Stromal cell of bone marrow (primary cell): ENCODE measurements at places on chromosomes 3 and 15.

GRCh38 chr15:76863693-76864092 lies 41.4 kb downstream of the SCAPER start:
- DNase-seq = no peak

DNA sequence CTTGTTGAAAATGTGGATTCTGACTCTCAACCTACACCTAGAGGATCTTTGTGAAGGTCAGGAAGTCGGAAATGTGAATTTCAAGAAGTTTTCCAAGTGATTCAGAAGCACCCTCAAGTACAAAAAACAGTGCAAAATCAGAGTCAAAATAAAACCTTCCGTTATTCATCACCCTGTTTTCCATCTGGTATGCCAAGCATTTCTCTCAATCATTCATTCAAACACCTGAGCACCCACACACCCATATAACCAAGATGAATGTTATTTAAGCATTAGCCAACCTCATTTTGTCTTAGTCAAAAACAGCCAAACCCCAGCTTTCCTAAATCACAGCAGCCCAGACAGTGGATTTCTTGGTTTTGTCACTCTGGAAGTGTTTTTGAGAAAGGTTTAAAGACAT lies 91.1 kb downstream of the OSBPL10 start:
- no peak for DNase-seq

GRCh38 chr3:107235193-107235927 lies 141.9 kb upstream of the CCDC54 start:
- no peak for DNase-seq

DNA sequence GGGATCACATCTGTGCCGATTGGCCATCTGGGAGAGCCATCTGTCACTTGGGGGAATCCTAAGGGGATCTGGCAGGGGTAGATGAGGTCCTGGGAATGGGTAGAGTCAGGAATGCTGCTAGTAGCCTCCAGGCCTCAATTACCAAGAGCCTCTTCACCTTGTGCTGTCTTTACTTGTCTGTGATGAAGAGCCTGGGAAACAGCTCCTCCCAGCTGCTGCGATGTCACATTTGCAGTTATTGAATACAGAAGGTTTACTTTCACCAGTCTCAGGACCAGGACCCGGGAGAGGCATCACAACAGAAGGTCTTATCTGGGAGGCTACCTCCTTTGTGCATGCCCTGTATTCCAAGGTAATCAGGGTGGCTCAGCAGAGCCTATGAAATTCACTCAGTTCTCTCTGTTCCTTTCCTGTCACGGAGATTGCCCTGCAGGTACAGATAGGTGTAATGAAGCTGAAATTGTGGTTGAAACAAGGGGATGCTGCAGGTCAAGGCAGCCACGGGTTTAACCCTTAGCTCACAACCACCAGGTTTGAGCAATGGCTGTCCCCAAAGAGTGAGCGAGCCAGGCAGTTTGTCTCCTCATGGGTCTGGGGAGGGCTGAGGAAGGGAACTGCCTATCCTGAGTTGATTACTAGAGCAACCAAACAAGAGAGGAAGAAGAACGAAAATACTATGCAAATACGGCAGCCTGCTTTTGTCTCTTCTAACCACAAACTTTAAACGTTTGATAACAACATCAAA lies 298.9 kb upstream of the RORA start:
- DNase-seq = no peak

DNA sequence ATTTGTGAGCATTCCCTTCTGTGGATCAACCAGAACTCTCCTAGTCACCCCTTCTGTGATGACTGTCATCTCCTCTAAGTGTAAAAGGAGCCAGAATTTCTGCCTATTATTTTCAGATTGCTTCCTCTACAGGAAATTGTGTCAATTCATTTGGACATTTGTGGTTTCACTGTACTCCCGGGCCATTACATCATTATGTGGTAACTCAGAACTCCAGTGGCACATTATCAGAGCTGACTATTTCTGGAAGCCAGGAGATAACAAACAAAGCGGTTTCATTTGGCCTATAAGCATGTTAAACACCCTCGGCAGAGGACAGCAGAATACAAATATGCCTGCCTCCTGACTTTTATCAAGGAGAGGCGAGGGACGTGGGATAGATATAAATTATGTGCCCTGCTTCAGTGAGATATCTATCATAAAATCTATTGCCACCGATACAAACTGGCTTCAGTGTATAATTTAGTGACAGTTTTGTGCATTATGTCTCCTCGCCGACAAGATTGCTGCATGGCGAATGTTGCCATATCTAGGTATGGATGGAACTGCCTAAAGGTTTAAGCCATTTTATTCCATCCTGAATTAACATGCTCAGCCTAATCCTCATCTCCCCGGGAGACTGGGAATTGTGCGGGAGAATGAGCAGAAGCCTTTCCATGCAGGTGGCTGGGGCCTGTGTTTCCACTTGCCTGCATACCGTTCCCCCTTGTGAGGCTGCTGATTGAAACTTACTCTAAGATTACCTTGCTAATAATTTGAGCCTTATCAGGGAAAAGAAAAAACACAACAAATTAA lies 193.4 kb upstream of the SEMA6D start:
- peak; percentile 52 for DNase-seq

GRCh38 chr15:74789171-74789631 lies 7.3 kb downstream of the CSK start:
- no peak for DNase-seq

- DNase-seq = no peak
These were observed 56.7 kb downstream of the RPL22L1 start for GRCh38 chr3:170813266-170813665.

DNA sequence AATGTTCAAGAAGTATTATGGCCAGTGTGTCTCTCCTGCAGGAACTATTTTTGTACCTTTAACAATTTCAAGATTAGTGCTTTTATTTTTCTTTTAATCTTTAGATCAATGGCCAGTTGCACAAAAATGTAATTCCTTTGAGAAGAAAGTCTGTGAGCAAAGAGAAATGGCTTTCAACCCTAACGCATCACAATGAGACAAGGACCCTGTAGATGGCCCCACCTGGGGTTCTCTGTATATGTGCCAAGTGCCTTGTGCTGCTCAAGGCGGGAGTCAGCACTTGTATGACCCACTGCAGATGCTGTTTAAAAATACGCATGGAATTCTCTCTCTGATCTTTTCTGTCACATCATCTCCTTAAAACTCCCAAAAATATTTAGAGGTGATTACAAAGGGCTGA lies 453.4 kb downstream of the OCA2 start:
- DNase-seq = no peak

GRCh38 chr3:27342267-27342666 lies 26.9 kb downstream of the NEK10 start:
- no peak for DNase-seq

GRCh38 chr3:45952456-45952855 lies 9.2 kb downstream of the CXCR6 start:
- DNase-seq = no peak
